ENCODE measurements at places on chromosomes 1 and 21.
A peak's percentile ranks its signal among the peaks of the same experiment; 100 is the strongest.

GRCh38 chr21:46424621-46425020 is 34.1 kb upstream of the DIP2A start:
- peak; percentile 59 for DNase-seq

DNA sequence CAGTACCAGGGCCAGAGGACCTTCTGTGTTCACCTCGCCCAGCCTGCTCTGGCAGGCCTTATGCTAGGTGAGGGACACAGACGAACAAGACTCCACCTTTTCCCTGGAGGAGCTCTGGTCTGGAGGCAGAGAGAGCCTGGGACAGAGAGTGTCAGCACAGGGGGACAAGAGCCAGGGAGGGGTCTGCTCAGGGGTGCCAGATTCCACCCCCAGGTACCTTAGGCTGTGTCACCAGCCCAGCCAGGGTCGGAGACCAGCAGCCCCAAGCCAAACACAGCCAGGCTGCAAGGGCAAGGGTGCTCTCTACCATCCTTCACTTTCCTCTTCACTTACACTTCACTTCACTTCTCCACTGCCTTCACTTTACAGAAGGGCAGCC is 4.3 kb upstream of the LRP8 start:
- no peak for DNase-seq

DNA sequence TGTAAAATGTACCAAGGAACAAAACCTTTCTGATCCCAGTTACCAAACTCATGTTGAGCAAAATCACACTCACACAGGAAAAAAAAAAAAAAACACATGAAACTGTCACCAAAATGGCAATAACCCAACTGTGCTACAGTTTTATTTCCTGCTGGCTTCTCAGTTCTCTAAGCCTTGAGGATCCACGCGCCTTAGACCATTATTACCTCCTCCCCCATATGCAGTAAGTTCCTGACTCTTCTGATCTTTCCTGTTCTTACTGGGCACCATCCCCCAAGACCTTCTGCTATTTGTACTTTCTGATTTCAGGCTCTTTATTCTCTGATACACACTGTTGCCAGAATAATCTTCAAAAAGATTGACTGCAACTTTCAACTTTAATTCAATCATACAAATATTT is 79.6 kb downstream of the SLC45A1 start:
- no peak for DNase-seq

DNA sequence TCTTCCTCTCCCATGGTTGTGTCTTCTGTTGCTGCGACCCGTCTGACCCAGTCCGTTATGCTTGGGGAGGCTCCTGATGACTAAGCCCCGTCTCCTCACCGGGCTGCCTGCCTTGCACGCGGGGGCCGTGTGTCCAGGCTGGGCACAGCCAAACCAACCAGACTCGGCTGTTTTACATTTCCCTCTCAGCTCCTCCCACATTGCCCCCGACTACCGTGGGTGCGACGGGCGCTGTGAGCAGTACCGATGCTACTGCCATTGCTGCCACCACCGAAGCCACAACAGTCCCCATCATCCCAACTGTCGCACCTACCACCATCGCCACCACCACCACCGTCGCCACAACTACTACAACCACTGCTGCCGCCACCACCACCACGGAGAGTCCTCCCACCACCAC is 46.0 kb upstream of the CNTN2 start:
- no peak for DNase-seq

- DNase-seq: no peak
Measured at GRCh38 chr1:119312500-119312899, 56.1 kb upstream of the HAO2 start.

GRCh38 chr1:231594749-231595148 is 31.8 kb upstream of the DISC1 start:
- DNase-seq: no peak

GRCh38 chr1:22259551-22260282 is 116.8 kb upstream of the WNT4 start:
- DNase-seq: no peak

- no peak for DNase-seq
Measured at GRCh38 chr1:69911301-69911801, 294.0 kb downstream of the LRRC40 start.

DNA sequence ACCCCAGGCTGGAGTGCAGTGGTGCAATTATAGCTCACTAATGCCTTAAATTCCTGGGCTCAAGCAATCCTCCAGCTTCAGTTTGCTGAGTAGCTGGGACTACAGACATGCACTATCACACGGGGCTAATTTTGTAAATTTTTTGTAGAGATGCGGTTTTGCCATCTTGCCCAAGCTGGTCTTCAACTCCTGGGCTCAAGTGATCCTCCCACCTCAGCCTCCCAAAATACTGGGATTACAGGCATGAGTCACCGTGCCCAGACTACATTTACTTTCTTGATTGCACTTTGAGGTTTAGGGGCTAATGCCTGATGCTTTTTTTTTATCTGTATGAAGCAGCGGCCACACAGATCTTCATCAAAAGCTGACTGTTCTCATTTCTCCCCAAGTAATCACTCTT is 124.6 kb downstream of the KIF26B start:
- DNase-seq: no peak

GRCh38 chr1:84569216-84569615 is 5.0 kb downstream of the CTBS start:
- no peak for DNase-seq

- no peak for DNase-seq
Measured at GRCh38 chr1:7541629-7542028, 229.5 kb upstream of the VAMP3 start.

- no peak for DNase-seq
Measured at GRCh38 chr1:246404078-246404477, 103.0 kb downstream of the SMYD3 start.

GRCh38 chr21:44413566-44414290 is 41.6 kb upstream of the LRRC3 start:
- DNase-seq: no peak

DNA sequence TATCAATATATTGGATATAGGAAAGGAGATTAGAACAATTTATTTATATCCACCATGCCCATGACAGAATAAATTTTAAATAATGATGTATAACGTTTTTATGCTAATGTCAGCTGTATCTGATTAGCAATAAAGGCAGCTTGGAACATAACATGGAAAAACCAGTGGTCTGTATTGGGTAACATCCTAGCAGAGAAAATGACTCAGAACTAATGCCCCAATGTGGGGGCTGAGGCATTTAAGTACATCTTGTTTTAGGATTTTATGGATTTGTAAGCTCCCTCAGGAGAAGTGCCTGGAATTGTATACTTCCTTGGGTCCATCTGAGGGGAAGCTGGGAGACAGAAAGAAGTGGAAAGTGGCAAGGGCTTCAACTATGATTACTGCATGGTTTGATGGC is 82.3 kb downstream of the HMCN1 start:
- DNase-seq: no peak

DNA sequence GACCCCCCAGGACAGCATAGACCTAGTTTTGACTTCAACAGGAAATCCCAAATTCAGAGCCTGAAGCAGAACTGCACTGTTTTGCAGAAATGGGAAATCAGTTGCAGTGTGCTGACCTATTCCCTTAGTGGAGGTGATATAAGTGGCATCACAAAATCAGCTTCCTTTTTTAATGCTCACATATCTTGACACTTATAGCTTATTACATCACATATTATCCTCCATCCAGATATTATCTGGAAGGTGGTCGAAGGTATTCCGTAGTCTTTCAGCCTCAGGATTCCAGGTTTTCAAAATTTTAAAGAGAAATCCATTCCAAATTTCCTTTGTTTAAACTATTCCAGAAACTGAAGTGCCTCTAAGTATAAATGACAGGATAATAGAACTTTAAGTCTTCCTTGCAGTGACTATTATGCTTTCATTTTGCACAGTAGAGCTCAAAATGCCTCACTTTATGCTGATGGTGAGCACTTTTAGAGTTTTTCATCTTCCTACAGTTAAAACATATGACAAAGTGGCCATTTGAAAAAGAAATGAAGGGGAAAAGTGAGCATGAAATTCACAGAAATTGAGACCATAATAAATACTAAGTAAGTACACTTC is 106.4 kb upstream of the DPYD start:
- DNase-seq: no peak

GRCh38 chr1:248695451-248696132 is 7.0 kb downstream of the OR14I1 start:
- DNase-seq: no peak

- DNase-seq: no peak
Measured at GRCh38 chr1:160069460-160070231, at the start of gene KCNJ10. Gene KCNJ10, minus strand, starts transcription at chr1:160070160. Its CDS starts 27,628 bp downstream, at chr1:160042532.

DNA sequence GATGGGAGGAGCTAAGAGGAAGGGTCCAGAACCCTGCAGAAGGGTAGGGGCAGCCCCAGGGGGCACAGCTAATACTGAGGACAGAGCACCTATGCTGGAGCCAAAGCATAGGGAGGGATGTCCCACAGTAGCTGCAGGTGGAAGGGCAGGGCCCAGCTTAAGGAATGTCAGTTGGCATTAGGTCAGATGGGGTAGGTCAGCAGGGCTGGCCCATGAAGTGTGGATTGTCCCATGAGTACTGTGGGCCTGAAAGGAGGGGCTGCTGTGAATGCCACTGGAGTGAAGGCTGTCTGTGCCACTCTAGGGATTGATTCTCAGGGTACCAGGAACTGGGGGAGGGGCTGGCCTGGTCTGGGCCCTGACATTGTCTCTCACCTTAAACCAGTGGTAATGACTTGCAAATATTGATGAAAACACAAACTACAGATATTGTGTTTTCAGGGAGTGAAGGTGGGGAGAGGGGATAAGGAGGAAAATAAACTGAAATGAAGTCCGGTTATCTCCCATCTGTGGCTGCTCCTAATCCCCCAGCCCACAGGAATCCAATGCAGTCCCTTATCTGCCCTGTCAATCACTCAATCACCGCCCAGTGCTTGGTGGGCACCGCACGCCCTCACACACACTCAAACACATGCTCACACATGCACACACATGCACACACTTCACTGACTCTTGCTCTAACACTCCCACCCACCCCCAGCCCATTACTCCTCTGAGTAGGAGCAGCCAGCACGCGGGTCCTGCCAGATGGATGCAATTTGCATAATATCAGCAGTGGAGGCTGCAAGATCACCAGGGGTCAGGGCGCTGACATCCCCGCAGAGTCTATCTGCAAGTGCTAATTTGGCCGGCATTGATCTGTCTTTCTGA is 27.8 kb downstream of the DMAP1 start:
- DNase-seq: no peak

- no peak for DNase-seq
Measured at GRCh38 chr1:195765099-195765498, 843.1 kb downstream of the KCNT2 start.

- DNase-seq: no peak
Measured at GRCh38 chr1:59601041-59601441, 213.7 kb upstream of the HOOK1 start.

DNA sequence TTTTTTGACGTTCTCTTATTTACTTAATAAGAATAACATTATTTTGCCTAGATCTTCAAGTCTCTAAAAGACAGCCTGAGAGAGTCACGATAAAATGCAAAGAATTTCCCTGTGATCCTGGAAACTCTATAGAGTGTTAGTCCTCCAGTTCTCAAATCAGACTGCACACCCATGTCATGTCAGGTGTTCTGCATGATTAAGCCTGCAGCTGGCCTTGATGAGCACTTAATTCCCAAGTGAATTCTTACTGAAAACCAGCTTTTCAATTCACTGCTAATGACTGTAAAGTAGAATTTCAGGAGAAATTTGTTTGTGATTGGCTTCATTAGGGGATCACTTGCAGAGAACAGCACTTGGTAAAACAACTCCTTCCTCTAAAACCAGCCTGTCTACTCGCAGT is 41.9 kb downstream of the CHML start:
- no peak for DNase-seq

- DNase-seq: no peak
Measured at GRCh38 chr1:85019994-85020393, 23.1 kb upstream of the MCOLN2 start.

DNA sequence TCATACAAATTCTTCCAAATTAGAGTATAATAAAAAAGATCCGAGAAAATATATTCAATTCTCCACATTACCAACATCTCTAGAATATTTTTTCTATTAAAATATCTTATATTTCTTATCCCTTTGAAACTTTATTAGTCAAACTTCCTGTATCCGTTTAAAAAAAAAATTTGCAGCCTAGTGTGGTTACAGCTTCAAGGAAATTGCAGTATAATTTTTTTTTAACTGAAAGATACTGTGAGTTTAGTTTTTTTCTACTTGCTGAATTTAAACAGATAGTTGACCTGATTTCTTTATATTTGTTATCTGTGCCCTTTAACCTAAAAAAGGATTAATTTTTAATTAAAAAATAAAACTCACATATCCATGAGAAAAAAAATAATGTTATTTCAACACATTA is 1.5 kb downstream of the RGS18 start:
- DNase-seq: no peak

GRCh38 chr1:156670791-156671190 is 6.4 kb downstream of the NES start:
- no peak for DNase-seq

- no peak for DNase-seq
Measured at GRCh38 chr1:173507205-173507846, 30.2 kb downstream of the PRDX6 start.

- DNase-seq: no peak
Measured at GRCh38 chr1:23020706-23021405, 1.6 kb downstream of the KDM1A start.

DNA sequence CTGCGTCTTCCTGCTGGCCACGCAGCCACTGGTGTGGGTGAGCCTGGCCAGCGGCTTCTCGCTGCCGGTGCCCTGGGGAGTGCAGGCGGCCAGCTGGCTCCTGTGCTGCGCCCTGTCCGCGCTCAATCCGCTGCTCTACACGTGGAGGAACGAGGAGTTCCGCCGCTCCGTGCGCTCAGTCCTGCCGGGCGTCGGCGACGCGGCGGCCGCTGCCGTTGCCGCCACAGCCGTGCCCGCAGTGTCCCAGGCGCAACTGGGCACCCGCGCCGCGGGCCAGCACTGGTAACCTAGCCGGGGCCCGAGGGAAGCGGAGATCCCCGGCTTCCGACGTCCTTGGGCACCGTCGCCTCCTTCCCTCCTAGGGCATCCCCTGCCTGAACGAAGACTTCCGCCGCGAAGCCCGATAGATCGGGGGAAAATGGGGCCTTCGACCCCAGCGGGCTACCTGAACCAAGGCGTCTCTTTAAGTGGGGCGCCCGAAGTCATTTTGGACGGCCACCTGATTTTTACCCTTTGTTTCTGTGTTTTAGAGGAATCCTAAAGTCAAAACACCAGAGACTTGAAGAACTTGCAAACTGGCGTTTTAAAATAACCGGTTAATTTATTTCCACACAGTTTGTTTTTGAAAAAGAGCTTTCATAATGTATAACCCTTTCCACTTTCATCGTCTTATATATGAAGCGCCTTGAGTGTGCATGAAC is 2.0 kb downstream of the GPR88 start:
- DNase-seq: no peak

DNA sequence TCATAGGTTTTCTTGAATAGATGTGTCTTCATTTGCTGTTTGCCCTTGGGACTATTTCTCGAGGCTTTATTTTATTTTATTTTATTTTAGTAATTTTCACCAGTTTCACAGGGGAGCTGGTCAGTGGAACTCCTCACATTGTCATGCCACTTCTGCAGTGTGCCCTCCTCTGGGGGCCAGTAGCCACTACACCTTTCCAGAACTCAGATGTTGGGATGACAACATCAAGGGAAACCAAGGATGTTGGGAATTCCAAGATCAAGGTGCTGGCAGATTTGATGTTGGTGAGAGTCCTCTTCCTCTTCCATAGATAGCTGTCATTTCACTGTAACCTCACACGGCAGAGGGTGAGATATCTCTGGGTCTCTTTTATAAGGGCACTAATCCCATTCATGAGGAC is 35.5 kb downstream of the SLC26A9 start:
- no peak for DNase-seq
